ENCODE measurements at places on chromosomes 4 and X.

DNA sequence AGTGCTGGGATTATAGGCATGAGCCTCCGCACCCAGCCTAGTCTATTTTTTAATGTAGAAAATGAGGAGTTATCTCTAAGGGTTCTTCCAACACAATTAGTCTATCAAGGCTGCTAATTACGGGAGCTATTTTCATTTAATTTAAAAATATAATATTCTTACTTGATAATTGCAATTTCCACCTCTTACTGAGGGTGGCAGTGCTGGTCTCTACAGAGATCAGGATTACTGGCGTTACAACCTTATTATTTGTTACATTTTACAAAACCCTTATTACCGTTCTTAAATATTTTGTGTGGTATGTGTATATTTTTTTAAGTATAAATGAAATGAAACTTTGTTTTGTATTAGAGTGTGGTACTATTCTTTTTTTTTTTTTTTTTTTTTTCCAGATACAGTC, 17.6 kb upstream of the GK start:
- DNase-seq: peak; percentile 7

DNA sequence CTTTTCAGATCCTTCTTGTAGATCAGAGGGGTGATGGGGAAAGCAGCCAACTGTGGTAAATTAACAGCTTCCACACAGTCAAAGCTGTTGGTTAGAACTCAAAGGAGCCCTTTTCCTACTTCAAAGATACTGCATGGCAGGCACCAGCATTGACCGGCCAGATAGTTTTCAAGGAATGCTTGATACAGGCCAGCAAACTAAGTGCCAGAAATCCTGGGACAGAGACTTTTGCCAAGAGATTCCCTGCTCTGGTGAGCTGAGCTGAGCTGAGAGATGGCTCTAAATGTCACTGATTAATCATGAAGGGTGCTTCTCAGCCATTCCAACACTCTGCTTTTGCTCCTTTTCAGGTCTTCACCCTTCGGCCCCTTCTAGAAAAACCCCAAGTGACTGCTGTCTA, 131.6 kb upstream of the MED14 start:
- DNase-seq: no peak

DNA sequence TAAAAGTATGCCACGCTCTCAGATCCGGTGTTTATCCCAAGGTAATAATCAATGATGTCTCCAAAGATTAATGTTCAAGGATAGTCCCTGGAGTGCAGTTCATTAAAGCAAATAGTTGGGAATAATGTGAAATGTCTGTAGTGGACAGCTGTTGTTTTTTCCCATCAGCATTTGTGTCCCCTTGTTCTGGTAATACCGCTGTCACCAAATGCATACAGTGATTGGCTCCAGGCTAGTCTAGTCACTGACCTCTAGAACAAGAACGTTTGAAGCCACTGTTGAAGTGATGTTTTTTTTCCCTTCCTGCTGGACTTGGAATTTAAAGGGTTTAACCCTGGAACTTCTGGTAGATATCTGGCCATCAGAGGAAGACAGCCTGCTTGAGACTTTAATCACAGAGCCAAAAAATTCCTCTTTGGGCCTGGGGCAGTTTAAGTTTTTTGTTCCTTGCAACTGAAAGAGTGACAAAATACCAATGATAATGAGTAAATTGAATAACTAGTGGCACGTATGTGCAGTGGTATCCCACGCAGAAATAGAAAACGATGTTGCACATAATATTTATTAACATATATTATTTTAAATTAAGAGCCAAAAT, 30.6 kb downstream of the HSD17B11 start:
- no peak for DNase-seq

- no peak for DNase-seq
These were observed 84.4 kb downstream of the STOX2 start for GRCh38 chr4:183989461-183989860.

DNA sequence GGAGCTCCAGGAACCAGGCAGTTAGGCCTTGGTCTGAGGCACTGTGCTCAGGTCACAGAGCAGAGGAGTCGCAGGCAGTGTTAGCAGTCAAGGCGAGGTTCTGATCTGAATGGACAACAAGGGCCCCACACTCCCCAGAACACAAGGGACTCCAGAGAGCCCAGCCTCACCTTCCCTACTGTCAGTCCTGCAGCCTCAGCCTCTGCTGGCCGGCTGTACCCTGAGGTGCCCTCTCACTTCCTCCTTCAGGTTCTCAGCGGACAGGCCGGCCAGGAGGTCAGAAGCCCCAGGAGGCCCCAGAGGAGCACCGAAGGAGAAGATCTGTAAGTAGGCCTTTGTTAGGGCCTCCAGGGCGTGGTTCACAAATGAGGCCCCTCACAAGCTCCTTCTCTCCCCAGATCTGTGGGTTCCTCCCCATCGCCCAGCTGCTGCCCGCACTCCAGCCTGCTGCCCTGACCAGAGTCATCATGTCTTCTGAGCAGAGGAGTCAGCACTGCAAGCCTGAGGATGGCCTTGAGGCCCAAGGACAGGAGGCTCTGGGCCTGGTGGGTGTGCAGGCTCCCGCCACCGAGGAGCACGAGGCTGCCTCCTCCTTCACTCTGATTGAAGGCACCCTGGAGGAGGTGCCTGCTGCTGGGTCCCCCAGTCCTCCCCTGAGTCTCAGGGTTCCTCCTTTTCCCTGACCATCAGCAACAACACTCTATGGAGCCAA, 26.2 kb downstream of the MAGEA9 start:
- DNase-seq: no peak

GRCh38 chrX:117996918-117997480, 119.6 kb downstream of the KLHL13 start:
- peak; percentile 14 for DNase-seq

DNA sequence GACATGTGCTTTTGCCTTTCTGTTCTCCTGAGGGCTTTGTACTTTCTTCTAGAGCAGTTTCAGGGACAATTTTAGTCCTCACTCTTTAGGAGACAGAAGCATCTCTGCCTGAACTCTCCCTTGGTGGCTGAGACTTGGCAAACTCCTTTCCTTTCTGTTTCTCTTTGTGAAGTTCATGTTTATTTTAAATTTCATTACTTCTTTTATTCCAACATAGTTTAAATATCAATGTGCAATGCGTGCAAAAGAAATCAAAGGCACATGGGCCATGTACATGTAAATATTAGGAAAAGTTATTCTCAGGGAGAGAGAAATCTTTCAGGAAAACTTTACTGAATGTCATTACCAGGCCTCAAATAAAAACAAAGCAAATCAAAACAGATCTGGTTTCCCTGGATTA, 177.6 kb downstream of the RNF150 start:
- DNase-seq: no peak

DNA sequence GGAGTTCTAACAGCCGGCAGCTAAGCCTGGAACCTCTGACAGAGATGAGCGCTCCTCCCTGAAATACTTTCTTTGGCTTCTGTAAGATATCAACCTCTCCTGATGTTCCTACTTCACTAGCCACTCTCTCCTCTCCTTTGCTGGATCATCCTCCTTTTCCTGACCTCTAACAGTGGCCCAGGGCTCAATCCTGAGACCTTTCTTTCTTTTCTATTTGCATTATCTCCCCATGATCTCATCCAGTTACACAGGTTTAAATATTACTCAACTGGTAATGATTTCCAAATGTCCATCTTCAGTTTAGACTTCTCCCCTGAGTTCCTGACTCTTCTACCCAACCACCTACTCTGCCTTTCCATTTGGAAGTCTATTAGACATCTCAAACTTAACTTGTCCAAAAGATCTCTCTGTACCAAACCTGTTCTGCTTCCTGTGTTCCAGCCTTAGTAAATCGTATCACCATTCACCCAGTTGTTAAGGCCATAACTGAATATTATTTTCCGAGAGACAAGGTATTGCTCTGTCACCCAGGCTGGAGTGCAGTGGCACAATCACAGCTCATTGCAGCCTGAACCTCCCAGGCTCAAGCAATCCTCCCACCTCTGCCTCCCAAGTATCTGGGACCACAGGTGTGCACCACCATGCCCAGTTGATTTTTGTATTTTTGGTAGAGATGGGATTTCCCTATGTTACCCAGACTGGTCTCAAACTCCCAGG, 41.1 kb downstream of the RFC1 start:
- DNase-seq: no peak

DNA sequence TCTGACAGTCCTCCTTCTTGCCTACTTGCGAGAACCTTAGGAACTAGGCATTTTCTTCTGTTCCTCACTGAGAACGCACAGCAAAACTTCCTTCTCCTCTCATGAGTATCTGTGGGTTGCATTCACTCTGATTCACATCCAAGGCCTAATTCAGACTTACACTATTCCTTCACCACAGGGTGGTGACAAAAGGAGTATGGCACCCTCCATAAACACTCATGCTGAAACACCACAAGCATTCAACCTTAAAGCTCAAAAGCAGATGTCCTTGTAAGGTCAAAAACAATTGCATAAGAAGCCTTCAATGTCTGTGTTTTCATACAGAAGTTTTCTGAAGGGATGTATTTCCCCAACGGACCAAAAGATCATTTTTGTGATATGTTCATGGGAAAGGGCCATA, 147.3 kb downstream of the CORIN start:
- DNase-seq: no peak

DNA sequence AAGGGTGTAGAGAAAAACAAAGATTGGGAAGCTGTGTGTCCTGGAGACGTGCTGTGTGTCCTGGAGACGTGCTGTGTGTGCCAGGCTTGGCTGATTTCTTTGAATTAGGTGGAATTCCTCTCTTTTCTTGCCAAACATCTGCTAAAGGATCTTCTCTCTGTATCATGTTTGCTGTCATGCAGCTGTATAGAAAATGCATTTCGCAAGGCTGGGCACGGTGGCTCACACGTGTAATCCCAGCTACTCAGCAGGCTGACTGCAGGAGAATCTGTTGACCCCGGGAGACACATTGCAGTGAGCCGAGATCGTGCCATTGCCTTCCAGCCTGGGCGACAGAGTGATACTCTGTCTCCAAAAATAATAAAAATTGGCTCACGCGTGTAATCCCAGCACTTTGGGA, 187.0 kb downstream of the CRLF2 start:
- no peak for DNase-seq

GRCh38 chr4:36322921-36323354, 41.5 kb downstream of the DTHD1 start:
- no peak for DNase-seq

- DNase-seq: no peak
These were observed 46.1 kb downstream of the KLF3 start for GRCh38 chr4:38710053-38710452.

DNA sequence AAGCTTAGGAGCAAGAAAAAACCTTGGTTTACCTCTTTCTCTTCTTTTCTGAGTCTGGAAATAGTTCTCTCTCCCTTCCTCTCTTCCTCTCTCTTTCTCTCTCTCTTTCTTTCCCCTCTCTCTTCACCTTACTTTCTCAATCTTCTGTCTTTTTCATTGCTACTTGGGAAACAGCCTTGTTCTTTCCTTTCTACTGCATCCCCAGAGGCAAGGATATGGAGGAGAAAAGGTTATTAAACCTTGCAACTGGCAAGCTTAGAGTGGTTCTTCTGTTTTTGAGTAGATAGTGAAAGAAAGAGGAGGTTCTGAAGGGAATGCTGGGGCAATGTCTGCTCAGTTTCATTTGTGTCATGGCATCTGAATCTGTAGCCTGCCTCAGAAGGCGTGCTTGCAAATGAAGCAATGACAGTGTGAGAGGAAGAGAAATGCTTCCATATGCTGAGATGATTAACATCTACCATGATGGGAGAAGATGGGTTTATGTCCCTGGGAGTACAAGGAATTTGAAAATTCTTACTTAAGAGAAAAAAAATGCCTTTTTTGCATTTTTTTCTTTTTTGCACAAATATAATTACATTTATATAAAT, 190.6 kb downstream of the CEP135 start:
- DNase-seq: no peak

DNA sequence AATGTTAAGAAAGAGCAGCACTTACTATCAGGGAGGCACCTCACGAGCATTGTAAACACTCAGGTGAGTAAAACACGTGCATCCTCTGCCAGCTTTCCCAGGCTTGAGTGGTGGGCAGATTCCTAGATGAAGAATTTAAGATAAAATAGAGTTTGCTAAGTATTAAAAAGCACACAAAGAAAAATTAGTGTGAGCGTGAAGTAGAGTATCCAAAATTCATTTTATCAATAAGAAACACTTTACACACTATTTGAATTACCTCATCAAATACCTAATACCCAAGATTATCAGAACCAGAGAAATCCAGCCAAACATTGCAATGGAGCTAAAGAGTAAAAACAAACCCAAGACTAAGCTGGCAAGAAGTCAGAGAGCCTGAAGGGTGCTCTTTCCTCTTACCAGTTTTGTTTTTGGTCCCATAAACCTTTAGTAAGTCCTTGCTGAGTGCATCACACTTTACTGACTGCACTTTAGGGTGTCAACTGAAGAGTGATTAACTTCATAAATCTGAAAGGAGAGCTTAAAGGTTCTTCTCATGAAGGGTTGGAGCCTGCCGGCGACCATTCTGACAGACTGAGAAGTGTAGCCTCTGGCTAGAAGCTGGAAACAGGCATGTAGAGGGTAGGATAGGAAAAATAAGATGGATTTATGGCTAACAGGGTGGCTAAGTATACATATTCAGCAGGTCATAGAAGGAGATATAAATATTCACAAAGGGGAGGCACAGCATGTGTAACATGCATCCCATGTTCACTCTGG, 151.1 kb downstream of the SLC7A11 start:
- DNase-seq: no peak

- DNase-seq: no peak
These were observed 22.2 kb upstream of the CXXC4 start for GRCh38 chr4:104516884-104517283.

DNA sequence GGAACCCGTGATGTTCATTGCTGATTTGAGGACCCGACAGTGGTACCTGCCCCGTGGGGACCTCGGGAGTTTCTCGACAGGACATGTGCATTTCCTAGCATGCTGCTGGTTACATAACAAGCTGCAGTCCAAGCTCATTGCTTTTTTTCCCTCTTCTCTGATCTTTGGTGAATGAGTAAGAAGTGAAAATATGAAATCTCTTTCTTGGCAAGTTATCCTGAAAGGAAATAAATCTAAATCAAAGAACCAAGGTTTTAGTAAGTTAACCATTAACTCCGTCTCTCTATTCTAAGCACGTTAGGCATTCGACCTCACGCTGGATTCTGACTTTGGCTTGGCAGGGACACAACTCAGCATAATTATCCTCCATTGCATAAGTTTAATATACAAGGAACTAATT, 86.6 kb downstream of the STK32B start:
- DNase-seq: peak; percentile 65

- DNase-seq: no peak
These were observed 1.8 kb downstream of the TLR1 start for GRCh38 chr4:38802561-38803355.

DNA sequence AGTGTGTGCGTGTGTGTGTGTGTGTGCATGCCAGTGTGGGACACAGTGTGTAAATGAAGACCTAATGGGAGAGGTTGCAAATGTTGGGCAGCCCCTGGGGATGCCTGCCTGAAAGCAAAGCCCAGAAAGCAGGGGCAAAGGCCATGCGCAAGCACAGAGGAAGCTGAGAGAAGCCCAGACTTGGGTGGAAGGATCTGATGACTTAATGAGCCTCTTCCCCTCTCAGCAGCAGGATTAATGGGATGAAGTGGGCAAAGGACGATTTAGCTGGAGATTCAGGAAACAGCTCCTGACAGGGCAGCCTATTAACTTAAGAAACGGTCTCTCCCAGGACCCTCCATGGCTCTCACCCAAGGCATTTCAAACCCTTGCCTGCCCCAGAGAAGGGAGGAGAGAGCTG, 107.3 kb downstream of the EFNB1 start:
- no peak for DNase-seq
